ENCODE measurements at places on chromosomes 16 and 17. TPM values are rescaled to one million over a fixed set of nuclear protein-coding genes. Genes with fewer than 3 reads are reported as not detected.

MYOCD gene
- 0.41 TPM for total RNA-seq

VASN gene
- total RNA-seq, result 3.6 TPM

ZG16 gene
- not detected for total RNA-seq

SGCA gene
- 0.54 TPM for total RNA-seq

NOG gene
- total RNA-seq, result 0.85 TPM

TBC1D26 gene
- not detected for total RNA-seq

MT4 gene
- total RNA-seq, result not detected

SPATA22 gene
- not detected for total RNA-seq

TRAPPC2L gene
- 88.6 TPM for total RNA-seq

All from A549 treated with dexamethasone at 1 μM for 4 hours (cell line).